NCI-H2171 (cell line): ENCODE measurements at places on chromosomes 3 and 15.

DNA sequence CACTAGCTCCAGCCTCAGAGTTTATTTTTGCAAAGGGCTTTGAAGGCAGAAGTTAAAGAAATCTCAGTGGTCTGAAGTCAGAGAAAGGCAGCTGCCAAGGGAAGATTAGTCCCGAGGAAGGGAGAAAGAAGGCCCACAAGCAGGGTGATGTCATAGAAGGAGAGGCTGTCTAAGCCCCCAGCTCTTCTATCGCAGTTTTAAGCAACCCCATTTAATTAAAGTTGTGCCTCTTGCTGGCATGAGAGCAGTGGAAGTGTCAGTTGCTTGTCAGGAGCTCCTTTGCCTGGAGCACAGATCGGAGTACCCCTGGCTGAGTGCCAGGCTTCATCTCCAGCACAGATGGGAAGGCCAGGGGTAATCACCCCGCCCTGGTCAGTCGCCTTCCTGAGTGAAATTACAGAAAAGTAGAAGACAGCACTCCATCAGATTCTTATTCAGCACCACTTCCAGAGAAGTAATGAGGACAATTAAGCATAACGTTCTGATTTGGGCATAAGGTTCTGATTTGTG, 530.7 kb downstream of the EPHB1 start:
- peak; percentile 12 for DNase-seq

DNA sequence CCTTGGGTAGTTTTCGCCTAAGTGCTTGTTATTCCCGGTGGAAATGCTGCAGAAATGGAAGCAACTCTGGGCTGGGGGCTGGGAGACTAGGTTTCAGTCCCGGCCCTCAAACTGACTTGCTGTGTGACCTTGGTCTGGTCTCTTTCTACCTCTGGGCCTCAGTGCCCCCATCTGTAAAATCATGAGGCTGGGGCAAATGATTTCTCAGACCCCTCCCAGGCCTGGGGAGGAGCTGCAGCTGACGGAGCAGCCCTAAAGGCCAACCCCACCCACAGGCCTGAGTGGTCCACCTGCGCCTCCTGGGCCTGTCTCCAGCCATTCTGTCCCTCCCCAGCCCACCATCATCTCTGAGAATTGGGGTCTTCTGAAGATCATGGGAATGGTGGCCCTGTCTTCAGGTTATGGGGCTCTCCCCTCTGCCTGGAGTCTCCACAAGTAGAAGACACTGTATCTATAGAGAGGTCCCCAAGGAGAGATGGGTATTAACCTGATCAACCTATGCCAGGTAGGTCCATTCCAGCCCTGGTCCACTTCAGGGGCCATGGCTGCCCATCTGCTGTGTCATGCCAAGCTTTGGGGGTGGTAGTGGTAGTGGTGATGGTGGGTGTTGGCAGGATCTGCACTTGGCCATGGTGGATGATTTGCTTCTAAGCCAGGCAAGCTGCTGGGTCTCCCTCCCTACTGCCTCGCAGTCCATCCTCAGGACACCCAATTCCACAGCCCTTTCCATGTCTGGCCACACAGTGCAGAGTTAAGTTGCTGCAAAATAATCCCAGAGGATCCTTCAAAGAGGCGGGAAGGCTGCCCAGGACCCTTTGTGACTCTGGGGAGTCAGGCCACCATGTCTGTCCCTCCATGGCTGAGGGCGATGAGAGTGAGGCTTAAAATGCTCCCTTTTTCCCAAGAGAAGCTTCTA, 46.0 kb downstream of the ITGA11 start:
- no peak for DNase-seq

- DNase-seq, result no peak
These were observed 58.0 kb downstream of the PLD1 start for GRCh38 chr3:171752329-171752728.

- no peak for DNase-seq
These were observed 135.8 kb upstream of the ABHD17C start for GRCh38 chr15:80559320-80559693.

GRCh38 chr3:48408823-48409281, 21.0 kb downstream of the PLXNB1 start:
- no peak for DNase-seq

- DNase-seq, result no peak
These were observed 15.0 kb upstream of the TM6SF1 start for GRCh38 chr15:83092309-83092976.

GRCh38 chr15:82833362-82833682, 23.9 kb downstream of the WHAMM start:
- no peak for DNase-seq

DNA sequence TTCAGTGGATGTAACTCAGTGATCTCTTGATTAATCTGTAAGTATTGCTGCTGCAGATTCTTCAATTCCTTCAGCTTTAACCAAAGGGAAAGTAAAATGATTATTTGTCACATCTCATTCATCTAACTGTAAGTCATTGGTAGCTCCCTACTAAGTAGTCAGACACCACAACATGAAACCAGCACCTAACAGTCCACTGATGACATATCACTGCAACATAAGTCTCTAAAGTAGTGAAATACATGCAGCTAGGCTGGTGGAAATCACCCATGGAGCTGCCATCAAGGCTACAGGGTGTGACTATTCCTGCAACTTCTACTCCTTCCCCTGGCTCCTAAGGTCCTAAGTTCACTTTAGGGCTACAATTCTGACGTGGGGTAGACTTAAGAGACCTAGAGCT, 21.1 kb upstream of the HCLS1 start:
- no peak for DNase-seq
